ENCODE measurements at places on chromosomes 4 and X.

GRCh38 chr4:36712013-36712412, 430.6 kb downstream of the DTHD1 start:
- no peak for DNase-seq

DNA sequence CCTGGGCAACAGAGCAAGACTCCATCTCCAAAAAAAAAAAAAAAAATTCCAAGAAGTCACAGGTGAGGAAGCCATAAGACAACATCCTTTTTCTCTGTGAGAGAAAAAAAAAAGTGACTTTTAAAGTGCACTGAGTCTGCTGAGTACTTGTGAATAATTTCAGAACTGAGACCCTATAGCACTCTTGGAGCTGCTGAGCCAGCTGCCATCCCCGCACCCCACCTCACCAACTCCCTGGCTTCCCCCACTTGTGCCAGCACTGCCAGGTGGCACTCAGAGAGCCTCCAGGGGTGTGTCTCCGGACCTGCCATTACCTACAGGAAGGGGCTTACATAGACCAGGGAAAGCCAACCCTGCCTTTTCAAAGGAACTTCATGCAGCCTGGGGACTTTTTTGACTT, 39.2 kb upstream of the HS3ST1 start:
- no peak for DNase-seq

DNA sequence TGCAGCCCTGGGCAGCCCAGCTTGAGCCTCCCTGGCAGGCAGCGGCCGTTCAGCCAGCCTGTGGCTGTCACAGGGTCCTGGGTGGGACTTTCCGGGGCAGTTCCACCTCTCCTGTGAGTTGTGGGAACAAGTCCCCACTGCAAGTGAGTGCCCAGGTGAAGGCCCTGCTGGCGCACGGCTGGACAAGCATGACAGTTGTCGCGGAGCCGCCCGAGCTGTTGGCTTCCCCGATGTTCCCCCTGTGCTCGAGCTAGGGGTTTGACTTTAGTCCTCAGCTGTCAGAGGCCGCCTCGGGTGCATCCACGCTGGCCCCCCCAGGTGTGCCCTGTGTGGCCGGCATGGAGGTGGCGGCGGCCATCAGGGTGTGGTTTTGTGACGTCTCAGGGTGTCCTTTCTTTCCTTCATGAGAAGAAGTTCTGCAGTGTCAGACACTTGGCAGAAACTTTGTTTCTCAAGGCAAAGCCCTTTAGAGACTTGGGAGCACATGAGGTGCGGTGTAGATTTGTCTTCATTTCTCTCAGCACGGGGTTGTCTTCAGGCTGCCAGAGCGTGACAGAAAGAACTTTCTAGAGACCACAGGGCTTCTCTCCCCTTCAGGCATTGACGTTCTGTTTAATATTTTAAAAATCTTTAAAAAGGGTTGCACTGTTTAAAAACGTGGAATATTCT, 69.4 kb upstream of the HGFAC start:
- no peak for DNase-seq

DNA sequence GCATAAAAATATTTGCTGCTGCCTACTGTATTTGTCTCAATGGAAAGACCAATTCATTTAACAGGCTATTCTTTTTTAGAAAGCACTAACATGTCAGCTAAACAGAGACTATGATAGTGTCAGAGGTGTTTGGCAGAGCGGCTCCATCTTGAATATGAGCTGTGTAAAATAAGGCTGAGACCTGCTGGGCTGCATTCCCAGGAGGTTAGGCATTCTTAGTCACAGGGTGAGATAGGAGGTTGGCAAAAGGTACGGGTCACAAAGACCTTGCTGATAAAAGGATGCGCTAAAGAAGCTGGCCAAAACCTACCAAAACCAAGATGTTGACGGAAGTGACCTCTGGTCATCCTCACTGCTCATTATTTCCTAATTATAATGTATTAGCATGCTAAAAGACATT, 41.8 kb downstream of the NPY5R start:
- DNase-seq: no peak

DNA sequence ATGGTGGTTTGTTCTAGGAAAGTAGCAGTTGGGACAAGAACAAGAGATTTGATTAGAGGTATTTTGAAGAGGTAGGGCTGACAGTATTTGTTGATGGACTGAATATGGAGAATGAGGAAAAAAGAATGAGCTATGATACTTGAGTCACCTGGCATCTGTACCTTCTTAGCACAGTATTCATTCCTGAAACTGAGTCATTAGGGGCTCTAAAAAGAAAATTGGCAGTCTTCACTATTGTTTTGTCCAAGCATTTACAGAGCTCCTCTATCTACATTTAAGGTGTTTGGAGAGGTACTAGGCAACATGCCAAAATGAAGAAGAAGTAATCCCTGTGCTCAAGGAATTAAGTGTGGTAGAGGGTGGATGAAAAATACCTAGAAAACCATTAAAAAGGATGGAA, 165.8 kb downstream of the SHROOM4 start:
- no peak for DNase-seq

GRCh38 chr4:41177016-41177415, 37.3 kb downstream of the APBB2 start:
- no peak for DNase-seq

DNA sequence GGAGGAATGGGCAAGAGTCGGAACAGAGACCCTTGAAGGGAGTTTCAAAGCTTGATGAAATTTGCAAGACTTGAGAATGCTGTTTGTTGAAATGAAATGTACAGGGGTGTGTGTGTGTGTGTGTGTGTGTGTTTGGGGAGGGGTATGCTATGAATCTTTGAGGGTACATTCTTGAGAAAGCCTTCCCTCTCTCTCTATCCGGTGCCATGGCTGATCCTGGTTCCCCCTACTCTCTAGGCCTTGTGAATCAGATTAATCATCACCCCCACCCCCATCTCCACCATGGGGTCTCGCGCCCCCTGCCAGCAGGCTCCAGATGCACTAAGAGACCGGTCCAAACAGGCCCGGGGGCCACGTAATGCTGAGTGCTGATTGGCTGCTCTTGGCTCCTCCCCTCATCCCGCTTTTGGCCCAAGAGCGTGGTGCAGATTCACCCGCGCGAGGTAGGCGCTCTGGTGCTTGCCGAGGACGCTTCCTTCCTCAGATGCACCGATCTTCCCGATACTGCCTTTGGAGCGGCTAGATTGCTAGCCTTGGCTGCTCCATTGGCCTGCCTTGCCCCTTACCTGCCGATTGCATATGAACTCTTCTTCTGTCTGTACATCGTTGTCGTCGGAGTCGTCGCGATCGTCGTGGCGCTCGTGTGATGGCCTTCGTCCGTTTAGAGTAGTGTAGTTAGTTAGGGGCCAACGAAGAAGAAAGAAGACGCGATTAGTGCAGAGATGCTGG, at the start of gene HTR2C:
TSS of gene HTR2C (plus strand) at position 441 of the 729 bp plus-strand sequence. CDS start 142,851 bp downstream, outside the sequence.
- no peak for DNase-seq
